ENCODE measurements at places on chromosomes 4 and X.

DNA sequence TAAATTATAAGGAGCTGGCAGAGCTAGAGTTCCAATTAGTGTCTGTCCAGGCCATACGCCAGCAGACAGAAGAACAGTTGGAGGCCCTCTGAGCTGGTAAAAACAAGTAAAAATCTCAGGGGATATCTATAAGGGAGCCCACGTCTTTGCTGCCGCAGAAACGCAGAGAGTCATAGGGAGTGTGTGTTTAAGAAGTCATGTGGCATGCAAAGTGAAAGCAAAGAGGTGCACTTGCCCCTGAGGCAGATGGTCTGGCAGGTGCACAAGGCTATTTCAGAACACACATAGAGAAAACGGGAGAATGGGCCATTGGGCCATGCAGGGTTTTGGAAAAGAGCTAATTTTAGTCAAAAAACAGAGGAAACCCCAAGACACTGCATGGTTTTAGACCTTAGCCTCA is 92.7 kb downstream of the NAP1L3 start:
- DNase-seq = no peak

- DNase-seq = no peak
These were observed 223.5 kb downstream of the AFAP1 start for GRCh38 chr4:7716010-7716721.

DNA sequence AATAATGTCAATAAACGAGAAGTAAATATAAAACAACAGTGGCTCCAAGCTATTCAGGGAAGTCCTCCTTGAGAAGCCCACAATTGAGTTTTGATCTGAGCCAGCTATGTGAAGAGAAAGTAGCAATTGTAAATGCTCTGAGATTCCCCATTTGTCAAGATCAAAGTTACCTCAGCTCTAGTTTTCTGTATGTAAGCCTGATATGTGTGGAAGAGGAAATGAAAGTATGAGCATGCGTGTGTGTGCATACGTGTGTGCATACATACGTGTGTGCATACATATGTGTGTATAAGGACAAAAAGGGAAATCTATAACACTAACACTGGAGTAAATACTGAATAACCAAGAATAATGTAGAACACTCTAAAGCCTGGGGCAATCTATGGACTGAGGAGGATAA is 130.3 kb downstream of the SCFD2 start:
- DNase-seq = no peak

- no peak for DNase-seq
These were observed 19.6 kb upstream of the IQCM start for GRCh38 chr4:149835280-149835679.

- DNase-seq = no peak
These were observed 572.5 kb downstream of the MAGEB5 start for GRCh38 chrX:26788402-26788998.

- no peak for DNase-seq
These were observed 94.1 kb upstream of the FAM9B start for GRCh38 chrX:9127986-9128385.

- DNase-seq = no peak
These were observed 400.7 kb downstream of the ZNF674 start for GRCh38 chrX:46144566-46144965.

All from SK-N-DZ (cell line).